Progenitor cell of endocrine pancreas (in vitro differentiated cells): ENCODE measurements at places on chromosomes 1 and 21. TPM values are rescaled to one million over a fixed set of nuclear protein-coding genes. Genes with fewer than 3 reads are reported as not detected.

The SPRR2E gene
- not detected in 2 replicates for total RNA-seq

The CCDC190 gene
- total RNA-seq: 0.19 and 0.75 TPM in 2 replicates

The NUP210L gene
- total RNA-seq: 0.05 and 0.07 TPM in 2 replicates

The ADAMTS1 gene
- 11.6 and 12.7 TPM in 2 replicates for total RNA-seq

The RCC2 gene
- total RNA-seq: 193 and 196 TPM in 2 replicates

The RNF186 gene
- total RNA-seq: 0.24 TPM in 1 of 2 replicates, not detected in the other

The OR14A16 gene
- total RNA-seq: not detected in 2 replicates

The ANGPTL7 gene
- total RNA-seq: not detected in 2 replicates

The AMY1C gene
- total RNA-seq: not detected in 2 replicates

The SYDE2 gene
- total RNA-seq: 24.2 and 24.6 TPM in 2 replicates

The TLR5 gene
- total RNA-seq: 3.2 and 3.9 TPM in 2 replicates

The ANKRD34A gene
- total RNA-seq: 0.22 TPM in 1 of 2 replicates, not detected in the other

The PIK3C2B gene
- 62.2 and 62.7 TPM in 2 replicates for total RNA-seq

The CFAP74 gene
- total RNA-seq: 0.36 and 0.93 TPM in 2 replicates

The DMRTA2 gene
- total RNA-seq: 0.20 TPM in 1 of 2 replicates, not detected in the other

The EFCAB14 gene
- 63.6 and 65.2 TPM in 2 replicates for total RNA-seq

The EDARADD gene
- total RNA-seq: 12.3 and 13.5 TPM in 2 replicates

The ARTN gene
- 1.1 and 2.0 TPM in 2 replicates for total RNA-seq

The NTMT2 gene
- total RNA-seq: not detected in 2 replicates

The KCNA10 gene
- total RNA-seq: not detected in 2 replicates

The TMCO4 gene
- 16.4 and 18.6 TPM in 2 replicates for total RNA-seq

The S100PBP gene
- 62.6 and 66.1 TPM in 2 replicates for total RNA-seq

The RNF220 gene
- total RNA-seq: 85.9 and 87.5 TPM in 2 replicates

The TNFRSF1B gene
- not detected in 2 replicates for total RNA-seq

The TSACC gene
- 0.65 and 0.95 TPM in 2 replicates for total RNA-seq

The PTCH2 gene
- 2.9 and 3.0 TPM in 2 replicates for total RNA-seq

The FABP3 gene
- 0.73 and 0.74 TPM in 2 replicates for total RNA-seq

The HES4 gene
- 83.8 and 87.4 TPM in 2 replicates for total RNA-seq

The CDC14A gene
- total RNA-seq: 22.5 and 23.3 TPM in 2 replicates

The DNM3 gene
- total RNA-seq: 0.48 and 1.1 TPM in 2 replicates

The LRRC38 gene
- not detected in 2 replicates for total RNA-seq

The AADACL3 gene
- total RNA-seq: not detected in 2 replicates

The FMO1 gene
- 0.67 TPM in 1 of 2 replicates, not detected in the other for total RNA-seq

The PAPPA2 gene
- total RNA-seq: 4.1 and 4.2 TPM in 2 replicates

The FCRL6 gene
- total RNA-seq: not detected in 2 replicates

The IL24 gene
- not detected in 2 replicates for total RNA-seq

The FNDC10 gene
- total RNA-seq: 2.7 and 4.2 TPM in 2 replicates

The RIPK4 gene
- 28.9 and 30.1 TPM in 2 replicates for total RNA-seq

The KRTAP21-2 gene
- total RNA-seq: not detected in 2 replicates

The RNU1-1 gene
- total RNA-seq: 3,923 and 3,957 TPM in 2 replicates

The TNFSF18 gene
- total RNA-seq: not detected in 2 replicates

The IL19 gene
- not detected in 2 replicates for total RNA-seq

The PADI2 gene
- 0.50 and 0.87 TPM in 2 replicates for total RNA-seq

The FCER1G gene
- total RNA-seq: 0.60 and 1.5 TPM in 2 replicates
